Activated T-helper 2 cell treated with anti-CD3 and anti-CD28 coated beads, Interferon-gamma antibody, Interleukin-2, Interleukin-4, amounts not matched to agents 10 μg/mL and 5 μg/mL and 100 μg/mL, durations not matched to agents 14 hours and 24 hours and 36 hours (primary cell): ENCODE measurements at places on chromosomes 2 and 18. TPM values are rescaled to one million over a fixed set of nuclear protein-coding genes. Genes with fewer than 3 reads are reported as not detected.

The ACYP2 gene
- 4.3 and 6.5 TPM in 2 replicates for total RNA-seq

The GREB1L gene
- not detected in 2 replicates for total RNA-seq

DNA sequence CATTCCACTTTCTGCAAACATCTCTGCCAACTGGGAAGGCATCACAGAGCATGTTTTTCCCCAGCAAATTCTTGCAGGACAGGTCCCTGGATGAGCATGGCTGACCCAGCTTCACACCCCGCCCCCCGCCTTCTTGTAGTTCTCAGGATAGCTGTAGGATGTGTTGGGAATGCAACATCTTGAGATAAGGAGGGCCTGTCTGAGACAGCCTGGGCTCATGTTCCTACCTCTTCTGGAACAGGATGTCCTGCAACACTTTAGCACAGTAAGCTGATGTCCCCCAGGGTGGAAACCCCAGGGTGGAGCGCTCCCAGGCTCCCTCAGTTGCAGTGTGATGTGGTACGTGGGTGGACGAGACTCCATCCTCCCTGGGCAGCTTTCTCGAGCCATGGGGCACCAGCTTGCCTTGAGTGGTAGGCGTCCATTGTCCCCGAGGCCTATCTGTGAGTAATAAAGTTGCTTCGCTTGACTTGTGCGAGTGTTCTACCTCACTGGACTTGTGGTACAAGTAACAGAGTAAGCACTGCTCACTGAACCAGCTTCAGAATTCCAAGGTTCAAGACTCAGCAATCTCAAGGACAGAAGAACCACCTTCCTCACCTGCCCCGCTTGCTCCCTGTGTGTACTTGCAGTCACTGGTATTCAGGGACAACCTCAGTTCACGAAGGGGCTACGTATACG is 48.6 kb downstream of the EMX1 start:
- no peak overlapping the region for H3K4me3 ChIP-seq
- no peak overlapping the region for H3K27ac ChIP-seq
- DNase-seq = no peak

- H3K27me3 ChIP-seq = peaks cover 3% of the 10 kb centered on the region
- H3K4me3 ChIP-seq = no peak overlapping the region
- H3K27ac ChIP-seq = no peak overlapping the region
- peaks cover 5% of the 10 kb centered on the region for H3K4me1 ChIP-seq
- no peaks in the 10 kb centered on the region for H3K36me3 ChIP-seq
- DNase-seq = no peak
Observed at GRCh38 chr2:127089478-127090235, 17.3 kb downstream of the BIN1 start.

- no peaks in the 10 kb centered on the region for H3K36me3 ChIP-seq
- no peak overlapping the region for H3K27ac ChIP-seq
- peaks cover 3% of the 10 kb centered on the region for H3K4me1 ChIP-seq
- H3K4me3 ChIP-seq = no peak overlapping the region
Observed at GRCh38 chr2:189362283-189362682, 79.0 kb upstream of the WDR75 start.

The PMAIP1 gene
- total RNA-seq = 41.8 and 42.0 TPM in 2 replicates

The HNMT gene
- not detected in 2 replicates for total RNA-seq

- no peak for DNase-seq
- peaks cover 21% of the 10 kb centered on the region for H3K4me1 ChIP-seq
- no peak overlapping the region for H3K27ac ChIP-seq
- no peak overlapping the region for H3K4me3 ChIP-seq
- no peaks in the 10 kb centered on the region for H3K27me3 ChIP-seq
- no peaks in the 10 kb centered on the region for H3K36me3 ChIP-seq
Observed at GRCh38 chr2:439556-440402, 151.9 kb upstream of the ALKAL2 start.

GRCh38 chr2:218257390-218257981 is 3.3 kb upstream of the GPBAR1 start:
- peak; percentile 58 for DNase-seq
- H3K27ac ChIP-seq = peak overlapping the region; percentile 83
- H3K36me3 ChIP-seq = peaks cover 39% of the 10 kb centered on the region
- H3K4me3 ChIP-seq = no peak overlapping the region
- H3K4me1 ChIP-seq = peaks cover 15% of the 10 kb centered on the region

The TDRD15 gene
- not detected in 2 replicates for total RNA-seq

- H3K4me3 ChIP-seq = peak overlapping the region; percentile 79
- no peak for DNase-seq
- H3K27ac ChIP-seq = peak overlapping the region; percentile 86
- H3K36me3 ChIP-seq = peaks cover 64% of the 10 kb centered on the region
Observed at GRCh38 chr2:74957886-74958273, 563 bp upstream of the POLE4 start.

DNA sequence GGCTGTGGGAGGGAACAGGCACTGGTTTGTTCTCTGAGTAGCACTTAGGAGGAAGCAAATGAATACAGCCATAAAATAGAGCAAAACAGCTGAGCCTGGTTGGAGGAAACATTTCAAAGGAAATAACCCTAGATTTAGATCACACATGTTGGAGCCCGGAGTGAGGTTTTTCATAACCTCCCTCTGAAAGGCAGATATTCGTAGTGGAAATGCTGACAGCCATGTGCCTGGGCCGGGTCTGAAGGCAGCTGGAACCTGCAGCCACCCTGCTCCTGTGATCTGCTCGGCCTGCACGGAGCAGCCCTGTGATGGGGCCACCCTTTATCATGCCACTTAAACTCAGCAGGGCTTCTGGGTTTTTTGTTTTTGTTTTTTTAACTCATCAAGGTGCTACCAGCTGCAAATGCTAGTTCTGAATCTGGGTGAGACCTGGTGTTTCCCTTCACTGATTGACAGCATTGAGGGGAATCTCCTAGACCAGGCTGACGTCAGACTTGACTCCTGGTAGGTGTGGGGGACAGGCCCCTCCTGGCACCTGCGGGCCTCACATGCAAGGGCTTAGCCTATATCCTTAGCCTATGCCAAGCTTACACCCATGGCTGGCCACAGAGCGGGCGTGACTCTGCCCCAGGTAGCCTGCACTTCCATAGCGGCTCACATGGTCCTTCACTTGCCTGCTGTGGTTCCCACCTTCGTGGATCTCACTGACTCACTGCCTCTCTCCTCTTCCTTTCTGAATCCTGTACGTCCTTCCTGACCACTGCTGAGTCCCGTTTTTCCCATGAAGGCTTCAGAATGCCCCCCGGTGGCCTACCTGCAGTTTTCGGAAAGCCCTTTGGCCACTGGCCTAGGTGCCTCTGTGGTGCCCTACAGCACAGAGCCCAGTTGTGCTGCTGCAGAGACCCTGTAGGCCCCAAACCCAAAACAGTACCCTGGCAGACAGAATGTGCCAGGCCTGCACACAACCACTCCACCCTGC is 217.3 kb downstream of the SEPTIN10 start:
- no peaks in the 10 kb centered on the region for H3K27me3 ChIP-seq
- no peaks in the 10 kb centered on the region for H3K36me3 ChIP-seq
- peaks cover 10% of the 10 kb centered on the region for H3K4me1 ChIP-seq
- H3K4me3 ChIP-seq = no peak overlapping the region
- no peak for DNase-seq
- no peak overlapping the region for H3K27ac ChIP-seq

The CHRND gene
- total RNA-seq = not detected in 2 replicates

- H3K4me1 ChIP-seq = no peaks in the 10 kb centered on the region
- no peak overlapping the region for H3K27ac ChIP-seq
- no peak overlapping the region for H3K4me3 ChIP-seq
- no peaks in the 10 kb centered on the region for H3K27me3 ChIP-seq
- no peaks in the 10 kb centered on the region for H3K36me3 ChIP-seq
- no peak for DNase-seq
Observed at GRCh38 chr2:227889336-227889735, 17.9 kb downstream of the DAW1 start.

- H3K27ac ChIP-seq = no peak overlapping the region
- H3K4me1 ChIP-seq = peaks cover 30% of the 10 kb centered on the region
- H3K36me3 ChIP-seq = no peaks in the 10 kb centered on the region
- no peak for DNase-seq
Observed at GRCh38 chr2:160510617-160511016, 17.0 kb upstream of the RBMS1 start.

- H3K27ac ChIP-seq = no peak overlapping the region
- H3K36me3 ChIP-seq = no peaks in the 10 kb centered on the region
- peaks cover 2% of the 10 kb centered on the region for H3K27me3 ChIP-seq
- H3K4me1 ChIP-seq = no peaks in the 10 kb centered on the region
- H3K4me3 ChIP-seq = no peak overlapping the region
Observed at GRCh38 chr2:173652311-173652710, 297.6 kb downstream of the CDCA7 start.

DNA sequence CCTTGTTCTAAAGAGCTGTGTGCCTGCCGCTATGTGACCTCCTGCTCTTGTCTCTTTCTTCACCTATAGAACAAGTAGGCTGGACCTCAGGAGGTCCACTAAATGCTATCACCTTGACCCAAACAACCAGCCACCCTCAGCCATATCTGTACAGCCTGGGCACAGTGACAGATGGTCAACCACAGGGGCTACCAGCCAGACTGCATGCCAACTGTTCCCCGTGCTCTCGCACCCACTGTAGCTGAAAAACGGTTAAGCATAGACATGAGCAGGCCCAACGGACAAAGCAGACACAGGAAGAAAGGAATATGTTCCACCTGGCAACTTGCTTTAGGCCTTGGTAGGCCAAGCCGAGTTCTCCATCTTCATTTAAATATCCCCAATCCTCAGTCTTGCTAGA is 43.2 kb upstream of the ACAA2 start:
- H3K36me3 ChIP-seq = no peaks in the 10 kb centered on the region
- H3K27ac ChIP-seq = no peak overlapping the region
- H3K4me3 ChIP-seq = no peak overlapping the region

- H3K4me3 ChIP-seq = no peak overlapping the region
- H3K27me3 ChIP-seq = peaks cover 21% of the 10 kb centered on the region
- no peaks in the 10 kb centered on the region for H3K36me3 ChIP-seq
- H3K27ac ChIP-seq = no peak overlapping the region
Observed at GRCh38 chr2:232476045-232476444, 11.6 kb downstream of the ECEL1 start.

GRCh38 chr2:137050949-137051348 is 285.6 kb downstream of the THSD7B start:
- H3K36me3 ChIP-seq = no peaks in the 10 kb centered on the region
- no peaks in the 10 kb centered on the region for H3K27me3 ChIP-seq
- H3K4me1 ChIP-seq = no peaks in the 10 kb centered on the region

GRCh38 chr2:172208791-172209325 is 106.2 kb upstream of the DLX2 start:
- H3K36me3 ChIP-seq = no peaks in the 10 kb centered on the region
- H3K4me3 ChIP-seq = no peak overlapping the region
- no peaks in the 10 kb centered on the region for H3K4me1 ChIP-seq
- no peak for DNase-seq

The CROCC2 gene
- not detected in 2 replicates for total RNA-seq

The TSGA10 gene
- total RNA-seq = 3.3 and 3.4 TPM in 2 replicates

DNA sequence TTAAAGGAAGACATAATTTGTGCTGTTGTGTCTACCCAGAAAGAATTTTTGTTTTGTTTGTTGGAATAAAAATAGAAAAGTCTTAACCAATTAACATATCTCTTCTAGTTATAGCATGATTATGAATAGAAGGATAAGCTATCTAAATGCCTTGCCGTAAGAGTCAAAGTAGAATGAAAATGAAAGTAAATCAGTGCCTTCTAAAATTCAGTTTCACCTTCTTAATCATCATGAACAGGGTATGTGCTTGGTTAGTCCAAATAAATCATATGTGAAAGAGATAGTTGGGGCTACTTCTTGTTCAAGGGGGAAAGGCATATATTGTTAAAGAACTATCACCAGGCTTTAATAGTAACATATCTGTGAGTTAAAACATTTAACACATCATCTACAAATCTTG is 91.5 kb downstream of the GULP1 start:
- no peak overlapping the region for H3K27ac ChIP-seq
- no peaks in the 10 kb centered on the region for H3K4me1 ChIP-seq
- H3K4me3 ChIP-seq = no peak overlapping the region
- DNase-seq = no peak
- H3K36me3 ChIP-seq = no peaks in the 10 kb centered on the region

The TWIST2 gene
- not detected in 2 replicates for total RNA-seq

DNA sequence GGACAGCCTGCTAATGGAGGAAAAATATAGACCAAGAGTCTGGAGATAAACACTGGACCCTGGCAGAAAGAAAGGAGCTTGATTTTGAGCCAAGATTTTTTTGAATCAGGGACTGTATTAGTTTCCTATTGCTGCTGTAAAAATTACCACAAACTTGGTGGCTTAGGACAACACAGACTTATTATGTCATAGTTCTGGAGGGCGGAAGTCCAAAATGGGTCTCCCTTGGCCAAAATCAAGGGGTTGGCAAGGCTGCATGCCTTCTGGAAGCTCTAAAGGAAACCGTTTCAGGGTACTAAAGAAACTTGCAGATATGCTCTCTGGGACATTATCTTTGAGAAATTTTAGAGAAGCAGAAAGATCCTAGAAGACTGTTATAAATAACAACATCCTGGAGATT is 140.1 kb downstream of the BABAM2 start:
- H3K27ac ChIP-seq = no peak overlapping the region
- peaks cover 25% of the 10 kb centered on the region for H3K4me1 ChIP-seq
- no peaks in the 10 kb centered on the region for H3K27me3 ChIP-seq
- H3K36me3 ChIP-seq = peaks cover 33% of the 10 kb centered on the region
- no peak overlapping the region for H3K4me3 ChIP-seq
- DNase-seq = no peak

The XDH gene
- not detected in 2 replicates for total RNA-seq

The ANKRD29 gene
- total RNA-seq = not detected in 2 replicates

The ZNF638 gene
- 96.5 and 97.6 TPM in 2 replicates for total RNA-seq

- H3K4me1 ChIP-seq = no peaks in the 10 kb centered on the region
- no peak overlapping the region for H3K4me3 ChIP-seq
- H3K27ac ChIP-seq = no peak overlapping the region
- DNase-seq = no peak
- peaks cover 6% of the 10 kb centered on the region for H3K27me3 ChIP-seq
Observed at GRCh38 chr2:20071397-20072383, 20.3 kb upstream of the LAPTM4A start.

GRCh38 chr2:119721904-119722303 is 37.8 kb upstream of the PTPN4 start:
- no peak overlapping the region for H3K27ac ChIP-seq
- no peaks in the 10 kb centered on the region for H3K27me3 ChIP-seq
- H3K36me3 ChIP-seq = no peaks in the 10 kb centered on the region
- H3K4me1 ChIP-seq = peaks cover 11% of the 10 kb centered on the region
- no peak overlapping the region for H3K4me3 ChIP-seq

GRCh38 chr2:96225016-96225533 is 16.4 kb upstream of the STARD7 start:
- peaks cover 9% of the 10 kb centered on the region for H3K4me1 ChIP-seq
- no peaks in the 10 kb centered on the region for H3K36me3 ChIP-seq
- H3K27ac ChIP-seq = peak overlapping the region; percentile 84
- H3K4me3 ChIP-seq = no peak overlapping the region
- no peak for DNase-seq
- no peaks in the 10 kb centered on the region for H3K27me3 ChIP-seq

The DTNA gene
- 0.73 TPM in 1 of 2 replicates, not detected in the other for total RNA-seq
